Karpas-422 (cell line): ENCODE measurements at places on chromosomes 16 and 17. TPM values are rescaled to one million over a fixed set of nuclear protein-coding genes. Genes with fewer than 3 reads are reported as not detected.

CIBAR2 gene
- total RNA-seq: not detected in 2 replicates

- H3K36me3 ChIP-seq: no peaks in the 10 kb centered on the region; the same call in 1 of the 2 replicates
- H3K27ac ChIP-seq: peak overlapping the region; percentile 62; the same call in 1 of the 2 replicates
- no peaks in the 10 kb centered on the region; the same call in 1 of the 2 replicates for H3K27me3 ChIP-seq
- H3K4me3 ChIP-seq: peak overlapping the region; percentile 70; the same call in 1 of the 2 replicates
- peaks cover 29% of the 10 kb centered on the region for H3K4me1 ChIP-seq
- no peak for DNase-seq
Observed at GRCh38 chr16:89489898-89490438, 393 bp downstream of the ANKRD11 start.

GRCh38 chr17:53133876-53134275 lies 688.9 kb upstream of the KIF2B start:
- H3K4me3 ChIP-seq: no peak overlapping the region
- H3K4me1 ChIP-seq: no peaks in the 10 kb centered on the region
- no peaks in the 10 kb centered on the region for H3K36me3 ChIP-seq
- no peak overlapping the region for H3K27ac ChIP-seq

- peaks cover 22% of the 10 kb centered on the region for H3K4me1 ChIP-seq
- no peaks in the 10 kb centered on the region for H3K36me3 ChIP-seq
- H3K4me3 ChIP-seq: peak overlapping the region; percentile 77
- DNase-seq: no peak
- no peaks in the 10 kb centered on the region for H3K27me3 ChIP-seq
- H3K27ac ChIP-seq: peak overlapping the region; percentile 93
Observed at GRCh38 chr16:71564335-71564967, 12.4 kb downstream of the TAT start.

GRCh38 chr17:72182371-72182873 lies 61.6 kb downstream of the SOX9 start:
- DNase-seq: no peak
- H3K27me3 ChIP-seq: no peaks in the 10 kb centered on the region
- peaks cover 33% of the 10 kb centered on the region for H3K4me1 ChIP-seq
- H3K27ac ChIP-seq: no peak overlapping the region
- H3K36me3 ChIP-seq: no peaks in the 10 kb centered on the region
- no peak overlapping the region for H3K4me3 ChIP-seq
